ENCODE measurements at places on chromosomes 4 and X. TPM values are rescaled to one million over a fixed set of nuclear protein-coding genes. Genes with fewer than 3 reads are reported as not detected.

The C4orf50 gene
- total RNA-seq = 0.09 TPM

The CENPVL1 gene
- not detected for total RNA-seq

The CLIC2 gene
- total RNA-seq = 25.3 TPM

The STK32B gene
- 1.6 TPM for total RNA-seq

The PCDH19 gene
- 16.4 TPM for total RNA-seq

The CENPVL3 gene
- not detected for total RNA-seq

The BMP3 gene
- 14.8 TPM for total RNA-seq

The FGFBP1 gene
- not detected for total RNA-seq

The LRPAP1 gene
- total RNA-seq = 105 TPM

The ATP2B3 gene
- total RNA-seq = 0.09 TPM

The PDCL2 gene
- not detected for total RNA-seq

All from sciatic nerve (tissue), 2 donors.